ENCODE measurements at places on chromosomes 5 and 9.

- DNase-seq, result no peak
These were observed 466.4 kb downstream of the ZNF608 start for GRCh38 chr5:124280079-124280478.

DNA sequence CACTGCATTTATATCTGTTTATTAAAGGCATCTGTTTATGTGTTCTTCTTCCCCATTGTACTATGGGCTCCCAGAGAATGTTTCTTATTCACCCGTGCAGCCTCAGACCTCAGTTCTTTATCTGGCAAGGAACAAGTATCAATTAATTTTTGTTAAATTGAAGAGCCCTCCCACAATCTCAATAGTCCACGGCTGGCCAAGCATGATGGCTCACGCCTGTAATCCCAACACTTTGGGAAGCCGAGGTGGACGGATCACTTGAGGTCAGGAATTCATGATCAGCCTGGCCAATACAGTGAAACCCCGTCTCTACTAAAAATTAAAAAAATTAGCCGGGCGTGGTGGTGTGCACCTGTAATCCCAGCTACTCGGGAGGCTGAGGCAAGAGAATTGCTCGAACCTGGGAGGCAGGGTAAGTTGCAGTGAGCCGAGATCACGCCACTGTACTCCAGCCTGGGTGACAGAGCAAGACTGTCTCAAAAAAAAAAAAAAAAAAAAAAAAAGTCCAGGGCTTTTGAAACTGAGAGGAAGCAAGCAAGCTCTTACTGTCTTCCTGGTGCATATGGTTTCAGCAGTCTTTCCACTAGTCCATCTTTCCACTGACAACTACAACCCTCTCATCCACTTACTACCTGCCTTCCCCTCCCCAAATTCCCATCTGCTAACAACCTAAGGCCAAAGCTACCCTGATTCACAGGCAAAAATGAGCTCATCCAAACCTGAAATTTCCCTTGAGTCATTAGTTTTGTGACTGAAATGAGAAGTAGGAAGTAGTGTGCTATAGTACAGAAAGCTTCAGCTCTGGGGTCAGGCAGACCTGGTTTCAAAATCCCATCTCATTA is 2.3 kb upstream of the HK3 start:
- DNase-seq, result no peak

DNA sequence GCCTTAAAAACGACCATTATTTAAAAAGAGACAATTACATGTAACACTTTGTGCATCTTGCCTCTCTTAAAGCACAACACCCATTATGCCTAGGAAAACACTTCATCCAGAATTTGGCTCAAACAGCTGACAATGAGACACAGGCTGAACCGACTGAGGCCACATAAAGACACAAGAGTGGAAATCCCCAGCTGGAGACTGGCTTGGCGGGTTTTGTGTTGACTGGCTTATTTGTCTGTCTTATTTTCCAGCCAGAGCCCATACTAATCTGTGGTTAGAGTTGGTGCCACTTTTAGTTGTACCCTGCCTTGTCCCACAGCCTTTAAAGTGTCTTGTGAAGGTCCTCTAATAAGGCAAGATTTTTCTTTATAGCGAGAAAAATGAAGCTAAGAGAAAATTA is 21.2 kb downstream of the TRIM14 start:
- no peak for DNase-seq

DNA sequence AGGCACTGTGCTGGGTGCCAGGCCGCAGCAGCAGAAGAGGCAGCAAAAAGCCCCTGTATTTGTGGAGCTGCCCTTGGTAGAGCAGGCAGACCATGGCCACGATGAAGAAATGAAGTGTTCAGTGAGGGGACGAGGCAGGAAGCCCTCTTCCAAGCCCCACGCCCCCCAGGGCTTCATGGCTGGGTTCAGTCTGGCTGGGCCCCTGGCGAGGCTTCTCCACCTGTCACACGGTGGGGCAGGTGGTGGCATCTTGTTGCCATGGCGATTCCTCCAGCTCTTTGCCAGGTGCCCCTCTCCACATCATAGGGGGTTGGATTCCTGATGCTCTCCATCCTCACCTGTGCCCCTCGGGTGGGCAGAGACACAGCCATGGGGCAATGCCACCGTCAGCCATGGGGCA is 21.5 kb downstream of the ADGRD2 start:
- DNase-seq, result no peak

- DNase-seq, result no peak
These were observed 159.5 kb upstream of the IL12B start for GRCh38 chr5:159489779-159490178.

GRCh38 chr9:104177676-104178075 is 83.6 kb downstream of the SMC2 start:
- DNase-seq, result no peak

DNA sequence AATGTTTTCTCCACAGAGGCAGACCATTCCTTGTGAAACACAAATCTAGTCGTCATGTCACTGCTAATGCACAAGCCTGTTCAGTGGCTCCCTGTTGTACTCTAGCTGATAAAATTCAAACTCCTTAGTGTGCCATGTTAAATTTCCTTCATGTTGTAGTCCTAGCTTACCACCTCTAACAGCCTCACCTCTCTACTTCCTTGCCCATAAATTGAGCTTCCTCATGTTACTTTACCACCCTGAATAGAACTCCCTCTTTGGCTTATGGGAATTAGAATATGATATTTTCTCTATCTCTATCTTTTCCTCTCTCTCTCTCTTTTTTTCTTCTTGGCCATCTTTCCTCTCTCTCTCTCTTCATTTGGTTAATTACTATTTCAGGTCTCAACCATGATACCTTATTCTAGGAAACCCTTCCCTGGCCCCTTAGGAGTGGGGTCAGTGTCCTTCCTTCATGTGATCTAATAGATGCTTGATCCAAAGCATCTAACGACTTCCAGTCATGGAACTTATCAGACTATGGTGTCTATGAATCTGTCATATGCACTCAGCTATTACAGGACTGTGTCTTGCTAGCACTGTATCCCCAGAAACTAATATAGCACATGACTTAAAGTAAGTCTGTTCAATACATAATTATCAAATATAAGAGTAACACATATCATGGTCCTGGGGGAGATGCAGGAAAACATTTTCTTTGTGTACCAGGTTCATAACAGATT is 31.5 kb upstream of the ALDH1A1 start:
- no peak for DNase-seq

Data from dermis microvascular lymphatic vessel endothelial cell (primary cell).